ENCODE measurements at places on chromosomes 7 and 10. TPM values are rescaled to one million over a fixed set of nuclear protein-coding genes. Genes with fewer than 3 reads are reported as not detected.

SPDYE3 gene
- 7.0 TPM for polyA plus RNA-seq

LRRC18 gene
- 1.7 TPM for polyA plus RNA-seq

DNA sequence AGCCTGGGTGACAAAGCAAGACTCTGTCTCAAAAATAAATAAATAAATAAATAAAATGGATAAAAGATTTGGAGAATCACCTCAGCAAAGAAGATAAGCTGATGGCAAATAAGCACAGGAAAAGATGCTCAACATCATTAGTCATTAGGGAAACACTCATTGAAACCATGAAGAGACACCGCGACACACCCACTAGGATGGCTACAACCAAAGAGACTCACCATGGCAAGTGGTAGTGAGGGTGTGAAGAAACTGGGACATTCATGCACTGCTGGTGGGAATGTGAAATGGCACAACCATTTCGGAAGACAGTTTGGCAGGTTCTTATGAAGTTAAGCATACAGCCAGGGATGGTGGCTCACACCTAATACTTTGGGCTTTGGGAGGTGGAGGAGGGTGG, 37.8 kb upstream of the FXYD4 start:
- no peak for DNase-seq

DNA sequence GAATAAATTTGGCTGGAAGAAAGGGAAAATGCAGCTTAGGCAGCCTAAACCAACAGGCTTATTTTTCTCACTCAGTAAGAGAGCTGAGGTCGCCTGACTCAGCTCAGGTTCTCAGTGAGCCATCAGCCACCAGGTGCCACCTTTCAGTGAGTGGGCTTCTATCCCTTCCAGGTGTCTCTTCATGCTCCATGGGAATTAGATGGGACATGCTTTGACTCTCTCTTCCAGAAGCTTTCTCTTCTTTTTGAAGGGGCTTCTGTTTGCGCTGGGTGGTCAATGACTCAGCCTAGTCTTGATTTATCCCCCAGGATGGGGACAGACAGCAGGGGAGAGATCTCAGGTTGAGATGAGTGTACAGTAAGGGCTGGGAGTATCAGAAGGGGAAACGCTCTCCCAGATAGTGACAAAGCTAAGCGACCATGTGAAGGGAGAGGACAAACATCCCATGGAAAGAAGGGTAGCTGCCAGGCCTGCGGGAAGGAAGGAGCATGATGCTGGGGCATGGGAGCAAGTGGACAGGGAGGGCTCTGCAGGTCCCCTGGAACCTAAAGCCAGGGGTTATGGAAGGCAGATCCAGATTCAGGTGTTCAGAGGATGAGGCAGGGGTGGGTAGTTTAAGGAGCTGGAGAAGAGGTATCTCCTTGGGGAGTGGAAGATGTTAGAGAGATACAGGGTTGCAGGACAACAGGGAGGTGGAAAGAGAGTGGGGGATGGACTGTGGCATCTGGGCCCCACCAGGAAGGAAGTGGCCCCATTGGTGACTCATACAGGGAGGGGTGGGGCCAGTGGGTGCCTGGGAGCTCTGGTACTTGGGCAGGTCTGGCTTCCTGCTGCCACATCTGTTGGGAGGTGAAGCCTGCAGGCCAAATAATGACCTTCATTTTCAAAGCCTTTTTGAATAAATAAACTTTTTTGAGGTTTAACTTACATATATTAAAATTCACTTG, 32.5 kb downstream of the OGDH start:
- no peak for DNase-seq

DNA sequence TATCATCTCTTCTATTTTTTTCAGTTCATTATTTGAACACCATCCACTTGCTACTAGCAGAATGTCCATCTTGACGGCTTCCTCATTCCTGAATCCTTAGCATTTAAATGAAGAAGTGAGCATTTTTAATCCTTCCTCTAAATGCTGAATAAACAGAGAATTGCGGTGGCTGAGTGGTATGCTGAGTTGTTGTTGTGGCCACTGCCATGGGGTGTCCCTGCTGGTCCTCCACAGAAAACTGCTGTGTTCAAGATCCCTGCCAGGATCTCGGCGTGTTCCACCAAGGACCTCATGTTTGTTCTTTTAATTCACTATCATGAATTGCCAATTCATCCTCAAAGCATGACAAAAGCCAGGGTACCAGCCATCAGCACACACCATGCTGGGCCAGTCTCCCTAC, 48.9 kb upstream of the HABP2 start:
- DNase-seq = no peak

DNA sequence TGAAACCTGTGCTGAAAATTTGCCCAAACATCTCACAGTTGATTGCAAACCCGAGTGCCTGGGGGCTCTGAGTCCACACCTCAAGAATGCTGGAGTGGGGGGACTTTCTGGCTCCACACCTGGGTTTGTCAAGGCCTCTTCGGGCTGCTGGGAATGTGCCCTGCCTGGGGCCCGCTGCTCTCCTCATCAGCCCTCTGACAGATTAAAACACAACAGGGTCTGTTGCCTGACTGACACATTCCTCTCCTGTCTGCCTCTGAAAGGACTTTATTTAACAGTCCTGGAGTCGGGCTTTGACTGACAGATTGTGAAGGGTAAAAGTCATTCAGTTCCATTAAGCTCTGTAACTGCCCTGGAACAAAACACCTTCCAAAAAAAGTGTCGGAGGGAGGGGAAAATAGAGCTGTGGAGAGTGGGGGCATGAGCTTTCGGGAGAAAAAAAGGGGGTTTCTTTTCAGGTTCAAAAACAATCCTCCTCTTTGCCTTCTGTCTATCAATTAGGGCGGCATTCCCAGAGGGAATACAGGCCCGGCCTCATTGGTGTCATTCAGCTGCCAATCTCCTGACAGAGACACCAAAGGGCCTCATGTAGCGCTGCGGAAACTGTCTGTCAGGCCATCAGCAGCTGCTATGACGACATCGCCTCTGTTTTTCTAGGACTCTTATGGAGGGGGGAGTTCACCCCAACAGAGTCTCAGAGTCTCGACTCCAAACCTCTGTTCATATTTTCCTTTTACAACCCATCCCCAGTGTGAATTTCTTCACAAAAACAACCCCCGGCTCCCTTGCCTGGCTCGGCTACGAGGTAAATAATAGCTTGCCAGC, 398.8 kb upstream of the NFE2L3 start:
- no peak for DNase-seq

- no peak for DNase-seq
Measured at GRCh38 chr7:30796105-30796869, 25.1 kb downstream of the MINDY4 start.

- peak; percentile 77 for DNase-seq
Measured at GRCh38 chr10:121284936-121285335, 313.3 kb downstream of the FGFR2 start.

GRCh38 chr10:6071181-6072175, 9.3 kb upstream of the IL2RA start:
- no peak for DNase-seq

DNA sequence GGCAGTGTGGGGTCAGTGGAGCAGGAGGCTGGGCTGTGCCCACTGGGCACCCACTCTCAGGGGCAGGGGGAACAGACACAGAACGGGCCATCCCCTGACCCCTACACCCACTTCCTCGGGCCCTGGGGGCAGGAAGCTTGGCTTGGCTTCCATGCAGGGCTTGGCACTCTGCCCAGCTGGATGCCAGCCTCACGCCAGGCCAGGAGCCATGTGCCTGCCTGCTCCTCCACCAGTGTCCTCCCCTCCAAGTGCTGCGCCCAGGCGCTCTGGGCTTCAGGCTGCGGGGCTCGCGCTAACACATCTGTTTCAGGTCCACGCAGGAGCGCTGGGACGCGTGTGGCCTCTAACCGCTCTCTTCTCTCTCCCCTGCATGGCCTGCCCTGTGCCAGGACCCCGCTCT, 12.7 kb downstream of the LDB3 start:
- DNase-seq = no peak

DNA sequence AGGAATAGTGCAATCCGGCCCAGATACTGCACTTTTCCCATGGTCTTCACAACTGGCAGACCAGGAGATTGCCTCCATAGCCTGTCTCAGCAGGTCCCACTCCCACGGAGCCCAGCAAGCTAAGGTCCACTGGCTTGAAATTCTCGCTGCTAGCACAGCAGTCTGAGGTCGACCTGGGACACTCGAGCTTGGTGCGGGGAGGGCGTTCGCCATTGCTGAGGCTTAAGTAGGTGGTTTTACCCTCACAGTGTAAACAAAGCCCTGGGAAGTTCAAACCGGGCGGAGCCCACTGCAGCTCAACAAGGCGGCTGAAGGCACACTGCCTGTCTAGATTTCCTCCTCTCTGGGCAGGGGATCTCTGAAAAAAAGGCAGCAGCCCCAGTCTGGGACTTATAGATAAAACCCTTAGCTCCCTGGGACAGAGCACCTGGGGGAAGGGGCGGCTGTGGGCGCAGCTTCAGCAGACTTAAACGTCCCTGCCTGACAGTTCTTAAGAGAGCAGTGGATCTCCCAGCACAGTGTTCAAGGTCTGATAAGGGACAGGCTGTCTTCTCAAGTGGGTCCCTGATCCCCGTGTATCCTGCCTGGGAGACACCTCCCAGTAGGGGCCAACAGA, 293.5 kb upstream of the GALNT17 start:
- no peak for DNase-seq

DNA sequence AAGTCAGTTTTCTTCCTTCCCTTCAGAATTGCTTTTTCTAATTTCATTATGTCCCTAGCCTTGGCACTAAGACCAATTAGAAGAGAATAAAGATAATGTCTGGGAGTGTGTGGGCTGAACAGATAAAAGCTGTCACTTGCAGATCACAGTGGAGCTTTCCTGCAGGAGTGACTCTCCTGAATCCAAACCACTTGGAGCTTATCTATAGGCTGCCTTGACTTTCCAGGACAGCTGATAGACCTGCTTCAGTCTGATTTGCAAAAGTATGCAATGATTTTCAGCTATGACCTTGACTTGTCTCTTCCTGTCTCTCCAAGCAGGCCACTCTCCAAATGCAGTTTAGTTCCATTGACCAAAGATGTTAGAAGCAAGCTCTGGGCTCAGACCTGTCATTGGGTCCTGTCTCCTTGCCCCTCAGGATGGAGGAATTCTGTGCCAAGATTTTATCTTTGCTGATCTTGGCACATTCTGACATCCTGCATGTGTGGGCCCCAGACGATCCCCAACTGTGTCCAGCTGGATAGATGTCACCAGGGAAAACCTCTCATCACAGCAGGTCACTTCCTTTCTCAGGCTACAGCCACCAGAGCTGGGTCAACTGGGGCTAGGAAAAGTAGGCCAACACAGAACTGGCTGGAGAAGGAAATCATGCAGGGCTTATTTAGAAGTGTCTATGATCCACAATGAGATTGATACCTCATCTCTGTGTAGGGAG, 120.9 kb upstream of the ZNF438 start:
- no peak for DNase-seq
